DMS53 (cell line): ENCODE measurements at places on chromosomes 1 and 21.

- DNase-seq = no peak
Observed at GRCh38 chr1:71918630-71919029, 363.7 kb downstream of the NEGR1 start.

GRCh38 chr1:156155756-156156510 is 2.5 kb downstream of the SEMA4A start:
- DNase-seq = no peak

DNA sequence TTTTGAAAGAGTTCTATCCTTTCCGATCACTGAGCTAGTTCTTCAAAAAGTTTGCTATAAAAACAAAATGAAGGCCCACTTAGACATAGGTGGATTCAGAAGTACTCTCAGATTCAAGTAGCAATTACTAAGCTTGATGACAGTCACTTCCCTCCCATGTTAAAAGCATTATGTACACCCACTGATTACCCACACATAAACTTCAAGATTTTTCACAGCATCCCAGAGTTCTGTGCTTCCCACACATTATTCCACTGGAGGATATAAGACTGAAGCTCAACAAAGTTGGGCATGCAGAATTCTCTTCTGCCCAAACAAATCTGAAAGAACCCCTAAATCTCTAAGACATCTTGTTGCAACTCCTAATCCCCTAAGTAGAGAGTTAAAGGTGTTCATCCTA is 29.5 kb downstream of the VAMP4 start:
- no peak for DNase-seq

GRCh38 chr1:36663772-36664430 is 181.2 kb upstream of the CSF3R start:
- DNase-seq = no peak

DNA sequence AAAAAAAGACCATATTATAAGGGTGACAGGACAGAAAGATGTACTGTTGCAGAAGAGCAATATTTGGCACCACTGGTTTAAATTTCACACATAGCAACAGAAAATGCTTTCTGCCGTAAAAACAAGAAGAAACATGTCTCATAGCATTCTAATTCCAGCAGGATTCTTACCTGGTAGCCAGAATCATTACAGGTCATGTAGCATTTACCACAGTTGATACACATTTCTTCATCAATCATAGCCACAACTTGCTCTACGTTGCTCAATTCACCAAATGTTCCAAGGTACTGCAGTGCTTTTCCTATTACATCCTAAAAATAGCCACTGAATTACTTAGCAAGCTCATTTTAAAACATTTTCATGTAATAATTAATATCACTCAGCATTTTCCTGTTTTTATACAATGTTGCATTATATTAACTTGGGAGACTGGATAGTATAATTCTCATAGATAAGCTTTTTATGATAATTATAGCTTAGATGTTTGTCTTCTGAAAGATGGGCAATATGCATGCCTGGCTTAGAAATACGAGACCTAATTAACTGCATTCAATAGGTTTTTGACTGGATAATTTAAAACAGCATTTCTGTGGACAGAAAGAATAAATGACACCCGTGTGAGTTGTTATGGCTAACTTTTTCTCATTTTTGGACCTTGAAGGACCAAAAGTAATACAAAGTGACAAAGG is 360.7 kb downstream of the PTBP2 start:
- no peak for DNase-seq

DNA sequence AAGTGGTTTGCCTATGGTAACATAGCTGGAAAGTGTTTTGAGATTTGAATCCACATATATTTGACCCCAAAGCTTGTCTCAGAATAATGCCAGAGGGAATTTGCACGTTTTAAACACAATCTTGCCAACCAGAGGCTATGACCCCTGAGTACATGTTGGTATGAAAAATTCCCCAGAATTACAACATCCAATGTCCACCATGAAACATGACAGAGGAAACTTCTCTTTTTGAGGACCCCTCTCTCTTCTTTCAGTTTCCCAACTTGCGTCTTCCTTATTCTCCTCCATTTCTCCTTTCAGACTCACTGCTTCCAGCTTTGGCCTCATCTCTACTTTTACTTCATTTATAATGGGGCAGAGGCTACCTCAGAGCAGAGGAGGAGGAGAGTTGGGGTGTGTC is 5.5 kb upstream of the KCNJ9 start:
- no peak for DNase-seq

GRCh38 chr1:164587617-164588501 is 28.9 kb downstream of the PBX1 start:
- DNase-seq = no peak

GRCh38 chr1:85463731-85464496 is 1.0 kb downstream of the DDAH1 start:
- peak; percentile 56 for DNase-seq

- DNase-seq = peak; percentile 64
Observed at GRCh38 chr1:240004086-240004749, 87.5 kb upstream of the FMN2 start.

DNA sequence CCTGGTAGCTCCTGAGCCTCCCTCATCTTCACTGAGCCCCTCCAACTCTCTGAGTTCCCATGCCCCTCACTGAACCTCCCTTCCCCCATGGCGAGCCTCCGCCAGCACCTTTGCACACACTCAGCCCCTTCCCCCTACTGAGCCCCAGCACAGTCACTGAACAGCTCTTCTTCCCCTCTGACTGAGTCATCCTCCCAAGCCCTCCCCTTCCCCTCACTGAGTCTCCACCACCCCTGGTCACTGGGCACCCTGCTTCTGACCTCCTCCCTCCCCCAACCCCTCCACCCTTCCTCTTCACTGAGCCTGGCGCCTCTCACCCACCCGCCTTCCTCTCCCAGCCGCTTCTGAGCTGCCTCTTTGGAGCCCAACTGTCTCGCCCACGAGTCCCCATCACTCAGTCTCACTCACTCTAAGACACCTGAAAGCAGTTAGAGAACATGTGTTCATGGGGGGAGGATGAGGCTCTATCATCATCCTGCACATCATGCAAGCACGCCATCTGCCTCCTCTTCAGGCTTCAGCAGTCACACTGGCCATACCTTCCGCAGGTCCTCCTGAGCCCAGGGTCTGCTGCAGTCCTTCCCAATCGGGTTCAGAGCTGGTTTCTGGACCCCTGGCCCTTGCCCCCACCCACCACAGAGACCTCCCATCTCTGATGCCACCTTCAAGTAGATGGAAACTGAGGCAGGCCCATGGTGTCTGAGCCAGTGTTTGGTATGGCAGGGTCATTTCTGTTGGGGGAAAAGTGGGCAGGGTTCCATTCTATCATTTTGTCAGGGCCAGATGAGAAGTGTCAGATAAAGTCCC is 2.0 kb upstream of the TRNP1 start:
- DNase-seq = peak; percentile 97

GRCh38 chr21:17196623-17197022 is 316.2 kb upstream of the CXADR start:
- DNase-seq = no peak

DNA sequence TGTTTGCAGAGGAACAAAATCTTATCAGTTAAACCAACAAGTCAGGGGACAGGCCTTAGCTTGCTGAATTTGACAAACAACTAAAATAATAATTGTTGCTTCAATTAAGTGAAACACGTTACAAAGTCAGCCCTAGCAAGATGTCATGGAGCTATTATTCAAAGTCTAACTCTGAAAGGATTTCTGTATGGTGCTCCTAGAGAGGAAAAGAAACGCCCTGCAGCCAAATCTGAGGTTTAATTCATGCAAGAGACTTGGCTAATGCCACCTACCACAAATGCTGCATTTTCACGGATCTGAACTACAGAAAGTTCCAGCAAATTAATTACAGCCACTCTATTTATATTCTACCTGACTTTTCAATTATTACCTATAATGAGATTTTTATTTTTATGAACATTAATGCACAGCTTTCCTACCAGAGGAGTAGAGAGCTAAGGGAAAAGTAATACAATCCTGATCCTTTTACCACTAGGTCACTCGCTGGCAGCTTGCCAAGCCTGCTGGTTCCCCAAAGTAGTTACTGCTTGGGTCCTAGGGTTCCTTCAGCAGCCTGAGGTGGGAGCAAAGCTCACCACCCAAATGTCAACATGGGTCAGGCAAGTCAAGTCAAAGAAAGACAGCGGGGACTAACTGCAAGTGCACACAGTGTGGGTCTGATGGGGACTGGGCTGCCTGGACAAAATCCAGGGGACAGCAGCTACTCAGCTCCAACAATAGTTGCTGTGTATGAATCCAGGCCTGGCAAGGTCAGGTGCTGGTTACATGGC is 8.5 kb downstream of the COLGALT2 start:
- DNase-seq = peak; percentile 35

GRCh38 chr1:5109633-5110032 is 455.2 kb downstream of the AJAP1 start:
- no peak for DNase-seq
